ENCODE measurements at places on chromosomes 7 and 10.

DNA sequence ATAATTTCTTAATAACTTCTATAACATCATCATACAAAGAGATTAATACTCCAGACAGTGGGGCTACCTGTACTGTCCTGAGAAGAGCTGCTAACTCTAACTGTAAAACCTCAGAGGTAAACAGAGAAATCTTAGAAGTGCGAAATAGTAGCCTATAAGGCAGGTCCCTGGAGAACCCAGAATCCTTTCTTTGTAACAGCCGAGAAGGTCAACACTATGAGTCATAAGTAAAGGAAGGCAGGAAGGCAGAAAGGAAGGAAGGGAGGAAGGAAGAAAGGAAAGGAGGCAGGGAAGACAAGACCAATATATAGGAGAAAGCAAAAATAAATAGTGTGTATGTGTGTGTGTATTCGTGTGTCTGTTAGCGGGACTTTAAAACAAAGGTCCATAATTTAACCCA is 540.6 kb downstream of the ZWINT start:
- no peak for DNase-seq

- no peak for DNase-seq
Observed at GRCh38 chr10:3476640-3477448, 304.3 kb upstream of the PITRM1 start.

DNA sequence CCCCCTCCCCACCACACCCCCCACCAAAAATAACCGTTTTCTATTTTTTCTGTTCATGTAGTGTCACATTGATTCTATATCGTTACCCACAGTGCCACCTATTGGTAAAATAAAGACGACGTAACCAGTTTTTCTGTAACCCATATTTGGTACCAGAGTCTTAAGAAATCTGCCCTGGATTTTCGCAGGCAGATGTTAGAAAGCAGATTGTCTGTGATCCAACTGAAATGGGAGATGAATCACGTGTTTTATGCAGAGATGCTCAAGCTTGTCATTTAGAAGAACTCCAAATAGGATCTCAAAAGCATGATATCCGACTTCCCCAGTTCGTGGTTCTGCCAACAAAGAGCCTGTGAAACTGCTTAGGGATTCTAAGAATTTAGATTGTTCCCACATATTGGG is 261.1 kb upstream of the CSTF2T start:
- DNase-seq = no peak

DNA sequence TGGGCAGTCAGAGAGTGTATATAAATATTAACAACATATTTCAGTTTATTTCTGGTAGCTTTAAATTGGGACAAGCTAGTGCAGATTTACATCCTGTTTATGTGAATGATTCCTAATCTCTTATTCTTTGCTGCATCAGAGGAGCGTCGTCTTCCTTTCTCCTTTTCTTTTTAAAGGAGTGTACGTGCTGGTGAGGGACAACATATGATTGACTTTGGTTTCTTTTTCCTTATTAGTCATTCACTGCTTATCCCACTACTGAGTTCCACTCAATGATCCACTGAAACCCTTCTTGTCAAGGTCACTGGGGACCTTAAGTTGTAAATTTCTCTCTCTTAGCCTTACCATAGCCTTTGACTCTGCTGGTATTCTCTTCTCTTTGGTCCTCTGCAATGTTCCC is 116.3 kb downstream of the EXOC4 start:
- DNase-seq = no peak

DNA sequence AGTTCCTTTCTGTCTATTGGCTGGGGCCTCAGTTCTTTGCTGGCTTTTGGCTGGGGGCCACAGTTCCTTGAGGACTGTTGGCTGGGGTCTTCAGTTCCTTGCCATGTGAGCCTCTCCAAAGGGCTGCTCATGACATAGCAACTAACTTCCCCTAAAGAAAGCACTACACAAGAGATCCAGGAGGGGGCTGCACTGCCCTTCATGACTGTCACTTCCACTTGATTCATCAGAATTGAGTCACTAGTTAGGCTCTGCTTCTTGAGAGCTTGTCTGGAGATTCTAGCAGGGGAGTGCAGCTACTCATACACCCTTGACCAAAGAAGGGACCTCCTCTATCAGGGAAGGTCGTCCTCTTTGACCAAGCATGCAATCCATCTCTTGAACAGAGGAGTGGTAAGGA is 38.0 kb upstream of the MKX start:
- DNase-seq = peak; percentile 13

DNA sequence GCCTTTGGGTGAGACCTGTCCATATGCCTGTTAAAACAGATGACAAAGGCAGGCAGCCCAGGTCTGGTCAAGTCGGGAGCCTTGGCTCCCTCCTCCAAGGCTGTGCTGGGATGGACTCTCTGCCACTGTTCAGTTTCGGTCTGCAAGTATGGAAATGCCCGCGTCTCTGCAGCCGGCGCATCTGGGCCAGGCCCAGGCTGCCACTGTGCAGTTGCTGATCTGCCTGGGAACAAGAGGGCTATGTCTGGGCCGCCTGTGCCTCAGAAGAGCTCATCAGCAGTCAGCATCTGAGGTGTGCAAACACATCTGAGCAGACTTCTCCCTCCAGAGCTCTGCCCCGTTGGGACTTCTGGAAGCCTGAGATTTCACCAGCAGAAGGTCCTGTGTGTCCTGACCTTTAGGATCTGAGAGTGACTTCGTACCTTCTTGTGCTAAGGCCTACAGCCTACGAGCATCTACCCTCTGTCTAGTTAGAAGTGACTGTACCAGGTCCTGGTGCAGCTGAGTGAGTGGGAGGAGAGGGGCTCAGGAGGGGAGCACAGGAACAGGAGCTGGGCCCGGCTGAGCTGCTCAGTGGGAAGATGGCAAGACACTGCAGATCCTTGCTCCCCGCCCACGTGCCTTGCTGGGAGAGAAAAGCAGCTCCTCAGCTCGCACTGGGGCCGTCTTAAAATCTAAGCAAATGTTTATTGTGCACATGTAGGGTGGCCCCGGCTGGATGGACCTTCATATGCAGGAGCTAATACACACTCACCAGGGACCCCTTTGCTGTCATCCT is 50.9 kb downstream of the DOCK1 start:
- DNase-seq = no peak

- DNase-seq = no peak
Observed at GRCh38 chr10:45373576-45374349, at the start of gene ALOX5. TSS of gene ALOX5 (plus strand) at chr10:45374216. CDS start at chr10:45374280, 64 bp downstream.

GRCh38 chr7:134515569-134516468 is 11.5 kb upstream of the AKR1B10 start:
- no peak for DNase-seq

DNA sequence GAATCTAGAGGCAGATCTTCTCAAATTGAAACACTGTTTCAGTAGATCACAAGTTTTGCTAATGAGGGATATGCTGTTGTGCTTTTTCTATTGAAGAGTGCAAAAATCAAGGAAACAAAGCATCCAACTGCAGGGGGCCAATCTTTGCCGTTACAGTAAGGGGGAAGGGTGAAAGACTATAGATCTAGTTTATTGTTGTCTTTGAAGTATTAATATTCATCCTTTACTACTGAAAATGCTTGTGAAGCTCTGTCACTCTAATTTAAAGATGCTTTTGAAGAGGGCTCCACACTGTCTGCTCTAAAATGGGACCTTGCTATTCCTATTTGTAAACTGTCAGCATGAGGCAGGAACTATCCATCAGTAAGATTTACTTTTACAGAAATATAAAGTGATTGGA is 110.3 kb downstream of the MBL2 start:
- DNase-seq = no peak

DNA sequence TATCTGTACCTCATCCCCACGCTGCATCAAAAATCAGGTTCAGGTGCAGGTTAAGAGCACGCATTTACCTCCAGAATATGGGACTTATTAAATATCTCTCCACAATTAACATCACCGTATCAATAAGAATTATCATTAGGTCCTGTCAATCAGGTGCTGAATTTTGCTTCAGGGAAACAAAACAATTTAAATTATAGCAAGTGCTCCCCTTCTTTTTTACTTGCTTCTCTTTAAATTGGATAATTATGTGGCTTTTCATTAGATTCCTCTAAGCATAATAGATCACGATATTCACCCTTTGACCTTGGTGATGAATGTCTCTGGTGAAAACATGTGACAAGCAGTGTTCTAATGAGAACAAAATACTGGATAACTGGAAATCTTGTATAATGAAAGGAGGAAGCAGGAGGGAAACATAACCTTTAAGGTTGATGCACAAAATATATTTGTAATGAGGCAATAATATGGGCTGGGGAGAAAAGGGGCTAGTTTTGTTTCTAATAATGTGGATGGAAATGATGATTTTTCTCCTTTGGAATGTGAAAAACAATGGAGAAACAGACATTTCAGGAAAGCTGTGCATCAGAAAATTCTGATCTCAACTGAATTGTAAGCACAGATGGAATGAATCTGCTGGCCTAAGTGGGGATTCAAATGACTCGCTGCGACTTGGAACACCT is 166.9 kb downstream of the SNX10 start:
- DNase-seq = no peak

GRCh38 chr10:48626986-48627731 is 22.3 kb upstream of the ARHGAP22 start:
- DNase-seq = no peak

- DNase-seq = no peak
Observed at GRCh38 chr10:3241274-3241921, 68.8 kb upstream of the PITRM1 start.
